Stimulated activated naive CD8-positive, alpha-beta T cell treated with anti-CD3 and anti-CD28 coated beads, Interleukin-15, amount 100 ng/mL, for 72 hours (primary cell): ENCODE measurements at places on chromosomes 2 and 18.

DNA sequence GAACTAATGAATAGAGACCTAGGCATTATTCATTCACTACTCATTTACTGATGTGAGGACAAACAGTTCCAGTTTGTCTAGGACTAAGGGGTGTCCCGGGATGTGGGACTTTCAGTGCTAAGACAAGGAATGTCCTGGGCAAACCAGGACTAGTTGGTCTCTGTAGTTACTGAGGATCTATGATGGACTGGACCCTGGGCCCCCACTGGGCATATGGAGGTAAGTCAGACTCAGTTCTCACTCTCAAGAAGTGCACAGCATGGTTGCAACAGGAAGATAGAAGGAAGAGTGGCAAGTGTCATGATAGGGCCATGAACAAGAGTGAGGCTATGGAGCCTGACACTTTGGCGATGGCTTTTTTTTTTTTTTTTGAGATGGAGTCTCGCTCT, 128.2 kb downstream of the MYCN start:
- no peak for DNase-seq

- no peak for DNase-seq
Measured at GRCh38 chr2:157193461-157193860, 64.0 kb upstream of the GALNT5 start.

GRCh38 chr2:168751104-168751740, 51.2 kb upstream of the NOSTRIN start:
- DNase-seq: peak; percentile 30

- no peak for DNase-seq
Measured at GRCh38 chr2:172082105-172082943, 3.0 kb upstream of the DLX1 start.

- no peak for DNase-seq
Measured at GRCh38 chr2:12734914-12735654, 18.3 kb downstream of the TRIB2 start.

GRCh38 chr2:3131636-3132326, 245.8 kb downstream of the EIPR1 start:
- no peak for DNase-seq

- DNase-seq: no peak
Measured at GRCh38 chr2:188969651-188970050, 4.5 kb upstream of the COL3A1 start.

- DNase-seq: no peak
Measured at GRCh38 chr18:36316246-36316645, 18.7 kb downstream of the FHOD3 start.

GRCh38 chr2:35428548-35428947, 927.0 kb upstream of the CRIM1 start:
- DNase-seq: peak; percentile 11

- DNase-seq: no peak
Measured at GRCh38 chr2:183347969-183348368, 223.7 kb downstream of the NUP35 start.

DNA sequence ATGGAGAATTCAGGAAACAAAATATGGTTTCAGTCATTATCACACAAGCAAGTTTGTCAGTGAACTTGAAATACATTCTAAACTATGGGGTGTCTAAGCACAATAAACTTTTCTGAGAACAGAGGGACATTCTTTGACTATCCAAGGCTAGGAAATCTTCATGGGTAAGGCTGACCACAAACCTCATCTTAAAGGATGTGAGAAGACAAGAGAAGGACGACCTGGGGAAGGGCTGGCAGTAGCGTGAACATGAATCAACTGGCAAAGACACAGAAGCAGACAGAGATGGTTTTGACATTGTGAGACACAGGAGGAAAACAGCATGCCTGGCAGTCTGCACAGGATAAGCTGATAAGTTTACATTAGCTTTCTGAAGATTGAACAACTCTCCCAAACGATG, 752.4 kb upstream of the SLC8A1 start:
- no peak for DNase-seq

GRCh38 chr2:220981926-220982325, 590.2 kb downstream of the EPHA4 start:
- no peak for DNase-seq

DNA sequence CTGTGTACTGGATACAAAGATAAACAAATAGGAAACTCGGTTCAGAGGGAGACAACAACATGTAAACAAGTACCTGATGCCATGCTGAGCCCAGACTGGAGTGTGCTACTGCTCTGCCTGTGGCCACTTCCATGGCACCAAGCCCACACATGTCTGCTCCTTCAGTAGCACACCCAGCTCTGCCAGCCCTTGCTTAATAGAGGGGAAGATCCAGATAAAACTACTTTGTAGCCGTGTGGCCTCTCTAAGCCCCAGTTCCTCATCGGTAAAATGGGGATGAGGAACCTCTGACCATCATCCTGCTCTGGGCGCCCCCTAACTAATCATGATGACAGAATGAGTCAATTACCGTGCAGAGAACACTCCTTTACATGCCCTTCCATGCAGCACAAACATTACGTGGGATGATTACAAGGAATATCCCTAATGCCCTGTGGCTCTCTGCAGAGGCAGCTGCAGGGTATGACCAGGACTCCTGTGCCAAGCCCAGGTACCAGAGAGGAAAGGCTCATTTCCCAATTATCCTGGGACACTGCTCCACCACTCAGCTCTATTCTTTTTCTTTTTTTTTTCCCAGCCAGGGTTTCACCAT, 34.9 kb downstream of the DNMT3A start:
- no peak for DNase-seq

- DNase-seq: no peak
Measured at GRCh38 chr2:170375192-170375591, 197.2 kb downstream of the MYO3B start.

DNA sequence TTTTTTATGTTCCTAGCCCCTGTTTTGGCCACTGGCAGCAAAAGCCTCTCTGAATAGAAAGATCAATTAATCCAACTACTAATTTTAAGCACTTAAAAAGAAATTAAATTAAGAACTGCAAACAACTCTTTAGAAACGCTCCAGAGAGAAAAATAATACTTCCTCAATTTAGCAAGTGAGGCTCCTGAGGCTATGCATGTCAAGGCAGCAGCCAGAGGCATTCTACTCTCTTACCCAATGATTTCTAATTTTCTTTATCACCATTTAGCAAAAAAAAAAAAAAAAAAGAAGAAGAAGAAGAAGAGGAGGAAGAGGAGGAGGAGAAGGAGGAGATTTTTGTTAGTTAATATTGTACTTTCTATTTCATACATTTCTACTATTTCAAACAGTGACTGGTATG, 68.5 kb downstream of the TMEM237 start:
- no peak for DNase-seq

- DNase-seq: no peak
Measured at GRCh38 chr18:8726963-8727705, 21.8 kb downstream of the MTCL1 start.

GRCh38 chr2:10738192-10738591, 16.8 kb downstream of the ATP6V1C2 start:
- DNase-seq: no peak

DNA sequence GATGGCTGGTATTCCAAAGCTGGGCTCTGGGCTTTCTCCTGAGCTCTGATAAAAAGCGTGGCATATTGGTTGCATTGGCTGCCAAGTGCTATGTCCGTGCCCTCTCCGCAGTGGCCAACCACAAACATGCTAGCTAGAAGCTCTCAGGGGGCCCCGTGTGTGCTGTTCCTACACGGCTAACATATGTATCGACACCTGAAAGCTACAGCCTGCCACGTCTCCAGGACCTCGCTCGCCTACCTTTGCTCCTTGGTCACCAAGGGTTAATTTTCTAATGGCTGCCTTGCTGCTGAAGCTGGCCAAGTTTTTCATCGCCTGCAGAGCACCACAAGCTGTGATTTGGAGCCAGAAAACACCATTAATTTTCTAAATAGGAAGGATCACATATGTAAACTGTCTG, 888.4 kb downstream of the BCL11A start:
- DNase-seq: no peak

DNA sequence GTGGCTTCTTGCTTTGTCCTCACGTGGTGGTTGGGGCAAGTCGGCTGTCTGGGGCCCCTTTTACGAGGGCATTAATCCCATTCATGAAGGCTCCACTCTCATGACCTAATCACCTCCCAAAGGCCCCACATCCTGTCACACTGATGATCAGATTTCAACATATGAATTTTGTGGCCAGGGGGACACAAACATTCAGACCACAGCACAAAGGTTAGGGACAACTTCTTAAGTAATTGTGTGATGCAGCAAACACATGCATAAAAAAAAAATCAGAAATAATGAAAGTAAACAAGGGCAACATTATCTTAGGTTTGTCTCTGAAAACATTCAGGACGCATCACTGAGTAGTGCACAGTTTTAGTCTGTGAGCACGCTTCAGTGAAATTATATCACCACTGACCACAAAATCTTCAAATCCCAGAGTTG, 54.2 kb upstream of the FRZB start:
- no peak for DNase-seq

DNA sequence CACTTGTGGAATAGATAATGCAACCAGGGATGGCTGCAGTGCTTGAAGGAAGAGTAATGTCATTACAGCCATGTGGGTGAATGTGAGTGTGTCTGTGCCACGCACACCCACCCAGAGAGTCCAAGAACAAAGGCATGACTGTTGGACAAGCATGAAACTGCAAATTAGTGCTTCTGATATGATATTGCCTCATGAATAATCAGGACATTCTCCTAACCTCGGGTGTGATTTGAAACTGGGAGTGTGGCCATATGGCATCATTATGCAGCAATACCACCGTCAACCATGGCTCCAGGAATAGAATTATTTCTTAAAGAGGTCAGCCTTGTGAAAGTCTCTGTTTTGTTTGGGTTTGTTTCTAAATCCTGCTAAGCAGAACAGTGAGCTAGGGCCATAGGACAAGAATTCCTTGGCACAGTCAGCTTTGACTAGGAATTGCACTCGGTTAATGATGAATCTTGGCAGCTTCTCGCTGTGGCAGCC, 678.0 kb upstream of the RAB6C start:
- DNase-seq: no peak

DNA sequence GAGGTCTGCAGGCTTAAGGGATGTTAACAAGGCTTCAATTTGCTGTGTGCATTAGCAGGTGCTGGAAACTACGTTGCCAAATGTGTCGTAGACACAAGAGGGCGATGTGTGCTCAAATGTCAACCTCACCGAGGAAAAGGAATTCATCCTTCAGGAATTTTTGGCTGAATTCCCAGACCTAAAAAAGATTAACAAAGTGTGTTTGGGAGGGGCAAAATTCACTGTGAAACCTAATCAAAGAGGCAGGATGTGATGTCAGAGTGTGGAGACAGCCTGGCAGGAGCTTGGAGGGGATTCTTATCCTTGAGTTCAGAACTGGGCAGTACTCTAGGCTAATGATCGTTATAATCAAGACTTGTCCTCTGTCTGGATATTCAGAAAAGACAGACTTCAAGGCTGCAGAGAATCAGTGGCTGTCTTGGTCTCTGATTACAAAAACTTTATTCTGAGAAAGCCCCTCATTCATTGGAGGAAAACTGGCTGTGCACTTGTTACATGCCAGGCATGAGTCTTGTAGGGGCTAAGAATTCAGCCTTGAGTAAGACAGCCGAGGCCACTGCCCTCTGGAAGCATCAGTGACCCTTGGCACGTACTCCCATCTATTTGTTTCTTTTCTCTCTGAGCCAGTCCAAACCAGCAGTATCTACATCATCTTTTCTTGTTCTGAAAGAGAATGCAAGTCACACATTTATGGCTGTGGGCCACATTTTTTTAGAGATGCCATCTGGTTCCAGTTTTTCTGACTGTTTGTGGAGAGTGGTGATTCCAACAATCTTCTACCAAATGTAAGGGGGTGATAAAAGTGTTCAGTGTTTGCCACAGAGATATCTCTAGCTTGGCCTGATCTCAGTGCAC, 18.7 kb upstream of the SCYGR1 start:
- DNase-seq: no peak

- no peak for DNase-seq
Measured at GRCh38 chr2:186590350-186590758, 498 bp downstream of the ITGAV start.

- no peak for DNase-seq
Measured at GRCh38 chr2:191625016-191625415, 52.9 kb upstream of the NABP1 start.

- no peak for DNase-seq
Measured at GRCh38 chr2:231764760-231765159, 16.3 kb downstream of the PDE6D start.

DNA sequence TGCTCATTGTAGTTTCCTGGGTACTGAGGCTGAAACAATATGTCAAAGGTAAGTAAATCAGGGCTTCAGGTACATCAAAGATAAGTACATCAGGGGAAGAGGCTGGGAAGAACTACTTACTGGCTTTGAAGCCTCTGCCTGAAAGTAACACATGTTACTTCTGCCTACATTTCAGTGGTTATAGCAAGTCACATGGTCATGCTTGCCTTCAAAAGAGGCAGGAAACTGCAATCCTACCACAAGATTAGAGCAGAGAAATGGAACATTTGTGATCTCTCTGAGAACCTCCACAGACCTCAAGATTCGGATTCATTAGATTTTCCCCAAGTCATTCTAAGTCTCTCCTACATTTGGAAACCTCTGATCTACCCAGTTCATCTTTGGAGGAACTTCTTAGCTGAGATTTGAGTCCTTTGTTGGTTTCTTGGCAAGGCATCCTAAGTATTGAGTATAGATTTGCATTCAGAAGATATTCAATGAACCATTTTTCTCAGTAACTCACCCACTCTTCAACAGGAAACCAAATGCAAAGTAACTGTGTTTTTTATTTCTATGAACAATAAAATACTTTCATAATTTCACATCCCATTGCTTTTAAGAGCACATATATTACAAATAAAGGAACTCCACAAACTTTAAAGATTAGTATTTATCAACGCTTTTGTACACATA, 48.5 kb upstream of the CCDC195 start:
- DNase-seq: no peak

- no peak for DNase-seq
Measured at GRCh38 chr2:163210430-163210918, 371.9 kb upstream of the KCNH7 start.

GRCh38 chr2:101344137-101344536, 35.6 kb upstream of the RNF149 start:
- no peak for DNase-seq

DNA sequence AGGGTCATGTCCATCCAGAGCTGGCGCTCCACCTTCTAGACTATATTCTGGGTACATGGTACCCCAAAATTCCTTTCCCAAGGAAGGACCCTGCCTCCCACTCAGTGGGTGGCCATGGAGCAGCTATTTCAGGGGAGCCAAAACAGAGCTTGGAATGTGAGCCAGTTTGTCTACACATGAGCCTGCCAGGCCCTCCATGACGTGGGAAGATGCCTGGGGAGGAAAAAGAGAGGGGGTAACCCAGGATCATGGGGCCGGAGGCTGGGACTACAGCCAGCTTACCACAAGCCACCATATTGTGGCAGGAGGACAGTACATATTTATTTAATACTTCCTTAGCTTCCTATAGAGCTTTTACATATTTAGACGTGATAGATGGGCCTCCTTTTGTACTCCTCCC, 414.7 kb upstream of the TNP1 start:
- no peak for DNase-seq

- DNase-seq: no peak
Measured at GRCh38 chr2:179856205-179856604, 5.2 kb downstream of the ZNF385B start.

DNA sequence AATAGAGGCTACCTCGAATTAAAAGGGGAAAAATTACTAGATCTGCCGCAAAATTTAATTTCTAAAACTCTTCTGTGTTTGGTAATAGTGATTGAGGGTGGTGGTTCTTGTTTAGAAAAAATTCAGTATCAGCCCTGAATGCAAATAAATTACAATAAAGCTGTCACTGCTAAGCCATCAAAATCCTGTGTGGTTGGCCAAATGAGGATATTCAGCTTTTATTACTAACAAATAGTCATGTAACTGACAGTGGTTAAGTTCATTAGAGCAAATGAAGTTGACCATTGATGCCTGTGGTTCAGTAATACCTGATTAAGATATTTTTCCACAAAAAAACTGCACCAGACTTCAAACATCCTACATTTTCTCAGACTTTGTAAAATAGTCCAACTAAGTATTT, 14.4 kb downstream of the PPP1CB start:
- no peak for DNase-seq
